ENCODE measurements at places on chromosomes 5 and 9.
A peak's percentile ranks its signal among the peaks of the same experiment; 100 is the strongest.

- peaks cover 14% of the 10 kb centered on the region for H3K4me1 ChIP-seq
- H3K4me3 ChIP-seq, result no peak overlapping the region
- no peak overlapping the region for H3K27ac ChIP-seq
- H3K36me3 ChIP-seq, result no peaks in the 10 kb centered on the region
Measured at GRCh38 chr9:79660615-79661014, 88.8 kb downstream of the TLE4 start.

- DNase-seq, result no peak
- no peak overlapping the region for H3K27ac ChIP-seq
- no peaks in the 10 kb centered on the region for H3K36me3 ChIP-seq
- no peak overlapping the region for H3K4me3 ChIP-seq
Measured at GRCh38 chr9:83599071-83599470, 23.9 kb upstream of the IDNK start.

- peaks cover 20% of the 10 kb centered on the region for H3K4me1 ChIP-seq
- DNase-seq, result peak; percentile 47
- no peaks in the 10 kb centered on the region for H3K36me3 ChIP-seq
- no peak overlapping the region for H3K27ac ChIP-seq
- H3K27me3 ChIP-seq, result no peaks in the 10 kb centered on the region
- H3K4me3 ChIP-seq, result no peak overlapping the region
Measured at GRCh38 chr5:1540166-1540565, 16.4 kb upstream of the LPCAT1 start.

GRCh38 chr5:55421074-55421529 lies 113.3 kb downstream of the MTREX start:
- no peak for DNase-seq
- H3K4me1 ChIP-seq, result peaks cover 46% of the 10 kb centered on the region
- peak overlapping the region; percentile 70 for H3K27ac ChIP-seq
- H3K36me3 ChIP-seq, result peaks cover 20% of the 10 kb centered on the region
- no peak overlapping the region for H3K4me3 ChIP-seq

- no peaks in the 10 kb centered on the region for H3K36me3 ChIP-seq
- no peak for DNase-seq
- no peak overlapping the region for H3K4me3 ChIP-seq
- H3K27ac ChIP-seq, result no peak overlapping the region
- H3K27me3 ChIP-seq, result no peaks in the 10 kb centered on the region
Measured at GRCh38 chr5:83097689-83098231, 20.4 kb downstream of the XRCC4 start.

Measured in sigmoid colon (tissue), 7 donors.